ENCODE measurements at places on chromosomes 3 and 15.

DNA sequence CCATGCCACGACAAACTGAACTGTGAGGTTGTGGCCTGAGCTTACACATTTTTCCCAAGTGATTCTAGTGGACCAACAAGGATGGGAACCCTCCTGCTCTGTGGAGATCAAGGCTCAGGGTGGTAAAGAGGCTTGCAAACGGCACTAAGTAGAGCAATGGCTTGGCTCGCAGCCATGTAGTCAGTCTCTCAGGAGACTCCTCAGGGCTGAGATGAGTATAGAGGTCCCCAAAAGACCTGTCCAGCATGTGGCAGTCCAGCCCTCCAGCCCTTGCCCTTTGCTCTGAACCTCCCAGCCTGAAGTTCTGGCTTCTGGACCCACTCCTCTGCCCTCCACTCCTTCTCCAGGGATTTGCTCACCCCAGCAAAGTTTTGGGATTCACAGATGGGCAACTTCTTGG is 8.3 kb upstream of the CAMP start:
- no peak for DNase-seq

DNA sequence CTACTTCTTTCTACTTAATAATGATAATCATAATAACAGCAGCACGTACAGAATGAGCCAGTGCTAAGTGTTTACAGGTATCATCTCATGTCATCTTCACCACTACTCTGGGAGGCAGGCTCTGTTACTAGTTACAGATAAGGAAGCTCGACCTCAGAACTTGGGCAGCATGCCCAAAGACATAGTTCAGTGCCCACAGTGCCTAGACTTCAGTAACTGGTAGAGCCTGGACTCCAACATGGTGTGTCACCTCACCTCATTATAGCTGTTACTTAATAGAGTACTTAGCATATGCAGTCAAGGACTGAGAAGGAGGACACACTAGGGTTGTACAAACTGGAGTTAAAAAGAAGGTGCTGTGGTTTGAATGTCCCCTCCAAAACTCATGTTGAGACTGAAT is 7.6 kb downstream of the GADL1 start:
- no peak for DNase-seq

- DNase-seq, result no peak
Observed at GRCh38 chr3:163476179-163476578, 1602.1 kb downstream of the SI start.

- DNase-seq, result peak; percentile 94
Observed at GRCh38 chr3:49689046-49689907, at the start of the genes MST1 and RNF123. Gene MST1, minus strand, starts transcription at chr3:49689474. Its CDS starts 783 bp downstream, at chr3:49688691. Gene RNF123, plus strand, starts transcription at chr3:49689557. Its CDS starts 1,609 bp downstream, at chr3:49691166.

- no peak for DNase-seq
Observed at GRCh38 chr3:18279226-18279737, 145.9 kb downstream of the SATB1 start.
